Stimulated activated CD4-positive, alpha-beta T cell treated with anti-CD3 and anti-CD28 coated beads, TNF-alpha, amount 100 ng/mL, for 48 hours (primary cell): ENCODE measurements at places on chromosomes 12 and 14.

DNA sequence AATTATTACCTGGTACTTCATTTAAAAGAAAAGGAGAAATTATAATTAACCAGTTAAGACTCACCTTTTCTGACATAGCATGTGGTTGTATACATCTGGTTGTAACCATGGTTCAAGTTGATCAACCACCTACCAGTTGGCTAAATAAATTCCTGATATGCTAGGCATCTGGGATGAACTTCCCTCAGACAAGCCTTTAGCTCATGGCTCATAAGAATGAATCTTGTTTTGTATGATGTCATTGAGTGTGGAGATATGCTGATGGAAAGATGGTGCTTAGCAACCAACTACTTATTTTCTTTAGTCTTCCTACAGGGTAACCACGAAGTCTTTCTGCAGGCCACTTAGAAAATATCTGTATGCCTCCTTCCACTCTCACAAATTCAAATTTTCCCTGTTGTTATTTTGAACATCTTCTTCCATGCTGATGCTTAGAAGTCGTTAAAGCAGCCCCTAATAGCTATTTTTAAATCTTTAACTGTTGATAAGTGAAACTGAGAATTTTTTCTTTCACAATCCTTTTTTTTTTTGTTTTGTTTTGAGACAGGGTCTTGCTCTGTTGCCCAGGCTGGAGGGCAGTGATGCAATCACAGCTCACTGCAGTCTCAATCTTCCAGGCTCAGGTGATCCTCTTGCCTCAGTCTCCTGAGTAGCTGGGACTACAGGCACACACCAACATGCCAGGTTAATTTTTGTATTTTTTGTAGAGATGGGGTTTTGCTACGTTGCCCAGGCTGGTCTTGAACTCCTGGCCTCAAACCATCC is 51.9 kb upstream of the PTHLH start:
- no peak for DNase-seq

DNA sequence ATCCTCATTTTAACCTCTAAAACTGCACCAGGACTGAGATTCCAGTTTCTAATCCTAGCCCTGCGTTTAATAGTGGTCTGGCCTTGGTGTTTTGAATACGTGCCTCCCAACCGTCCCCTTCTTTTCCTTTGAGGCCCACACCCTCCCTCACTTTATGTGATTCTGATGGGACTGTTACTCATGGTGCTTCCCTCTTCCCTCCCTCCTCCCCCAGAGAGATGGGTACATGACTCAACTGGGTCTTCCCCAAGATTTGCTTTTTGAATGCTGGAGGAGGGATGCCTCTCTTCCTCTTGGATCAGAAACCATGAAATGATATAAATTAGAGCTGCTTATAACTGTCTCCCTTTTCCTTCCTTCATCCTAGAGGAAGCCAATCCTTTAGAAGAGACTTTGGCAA is 8.2 kb upstream of the PPP2R5E start:
- no peak for DNase-seq

- DNase-seq = no peak
Measured at GRCh38 chr12:5480218-5480937, 48.5 kb downstream of the NTF3 start.

DNA sequence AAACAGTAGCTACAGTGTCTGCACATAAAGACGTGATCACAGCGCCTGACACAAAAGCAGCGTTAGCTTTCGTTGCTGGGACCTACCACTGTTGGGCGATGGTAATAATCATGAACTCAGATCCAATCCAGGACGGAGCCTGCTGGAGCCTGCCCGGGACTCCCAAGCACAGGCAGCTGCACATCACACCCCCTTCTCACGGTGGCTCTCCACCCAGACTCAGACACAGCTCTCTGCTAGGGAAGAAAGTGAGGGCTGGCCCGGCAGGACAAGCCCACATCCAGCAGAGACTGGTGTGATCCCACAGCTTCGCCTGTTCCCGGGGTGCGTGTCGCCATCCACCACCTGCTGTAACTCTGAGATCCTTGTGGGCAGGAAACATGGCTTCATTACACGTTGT is 49.9 kb upstream of the FOXN3 start:
- no peak for DNase-seq

DNA sequence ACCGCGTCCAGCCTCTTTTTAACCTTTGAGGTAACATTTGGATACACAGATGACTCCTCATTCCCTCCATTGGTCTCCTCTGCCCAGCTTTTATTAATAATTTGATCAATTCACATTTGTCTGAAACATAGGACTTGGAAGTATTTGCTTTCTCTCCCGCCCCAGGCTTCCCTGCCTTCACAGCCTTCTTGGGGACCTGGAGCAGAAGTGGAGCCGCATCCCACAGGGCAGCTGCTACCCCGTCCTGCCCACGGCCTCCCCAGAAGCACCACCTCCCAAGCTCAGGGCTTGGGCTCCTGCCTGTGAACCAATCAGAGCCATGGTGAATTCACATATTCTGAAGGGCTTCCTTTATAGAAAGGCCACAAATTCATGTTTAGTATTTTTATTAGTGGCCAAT is 97.6 kb downstream of the PIWIL1 start:
- DNase-seq = no peak

- no peak for DNase-seq
Measured at GRCh38 chr12:114776731-114777442, 92.9 kb upstream of the TBX3 start.

GRCh38 chr12:18502422-18502968 is 235.3 kb downstream of the PLCZ1 start:
- no peak for DNase-seq
